ENCODE measurements at places on chromosomes 3 and 15.

- no peak for DNase-seq
Measured at GRCh38 chr15:51526955-51527354, 95.6 kb downstream of the DMXL2 start.

DNA sequence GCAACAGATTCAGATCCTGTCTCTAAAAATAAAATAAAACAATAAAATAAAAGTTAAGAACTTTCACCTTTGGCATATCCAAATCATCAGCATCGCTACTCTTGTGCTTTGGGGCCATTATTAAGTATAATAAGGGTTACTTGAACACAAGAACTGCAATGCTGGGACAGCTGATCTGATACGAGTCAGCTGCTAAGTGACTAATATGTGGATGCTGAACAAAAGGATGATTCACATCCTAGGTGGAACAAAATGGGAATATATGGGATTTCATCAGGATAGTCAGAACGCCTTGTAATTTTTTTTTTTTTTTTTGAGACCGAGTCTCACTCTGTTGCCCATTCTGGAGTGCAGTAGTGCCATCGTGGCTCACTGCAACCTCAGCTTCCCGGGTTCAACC, 29.7 kb downstream of the BUB1B start:
- DNase-seq: no peak

DNA sequence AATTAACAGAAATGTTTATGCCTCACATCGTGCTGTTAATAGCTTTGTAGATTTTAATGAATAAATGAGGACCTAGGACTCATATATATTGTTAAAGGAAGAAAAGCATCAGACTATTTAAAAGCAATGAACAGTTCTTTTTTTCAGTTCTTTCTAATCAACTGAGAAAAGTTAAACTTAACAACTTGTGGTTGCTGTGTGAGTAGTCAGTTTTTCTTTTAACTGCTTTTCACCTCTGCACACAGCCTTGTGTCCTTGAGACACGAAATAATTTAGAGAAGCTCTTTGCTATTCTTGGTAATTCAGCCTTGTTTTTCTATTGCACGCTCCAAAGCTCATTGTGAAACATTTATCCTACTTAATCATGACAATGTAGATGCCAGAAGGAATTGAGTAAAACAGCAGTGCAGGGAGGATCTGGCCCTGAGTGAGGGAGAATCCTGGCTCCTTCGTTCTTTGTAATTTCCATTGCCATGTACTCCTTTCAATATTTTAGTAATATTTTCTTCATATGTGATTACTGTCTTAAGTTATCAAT, 499.0 kb downstream of the PYDC2 start:
- DNase-seq: no peak

GRCh38 chr15:64288999-64289398, 67.0 kb downstream of the CSNK1G1 start:
- peak; percentile 72 for DNase-seq

GRCh38 chr15:86493884-86494283, 414.2 kb downstream of the AGBL1 start:
- DNase-seq: no peak

- DNase-seq: no peak
Measured at GRCh38 chr3:179116816-179117215, 31.3 kb upstream of the PIK3CA start.

GRCh38 chr15:84023636-84024035, 211.9 kb upstream of the GOLGA6L4 start:
- peak; percentile 74 for DNase-seq

DNA sequence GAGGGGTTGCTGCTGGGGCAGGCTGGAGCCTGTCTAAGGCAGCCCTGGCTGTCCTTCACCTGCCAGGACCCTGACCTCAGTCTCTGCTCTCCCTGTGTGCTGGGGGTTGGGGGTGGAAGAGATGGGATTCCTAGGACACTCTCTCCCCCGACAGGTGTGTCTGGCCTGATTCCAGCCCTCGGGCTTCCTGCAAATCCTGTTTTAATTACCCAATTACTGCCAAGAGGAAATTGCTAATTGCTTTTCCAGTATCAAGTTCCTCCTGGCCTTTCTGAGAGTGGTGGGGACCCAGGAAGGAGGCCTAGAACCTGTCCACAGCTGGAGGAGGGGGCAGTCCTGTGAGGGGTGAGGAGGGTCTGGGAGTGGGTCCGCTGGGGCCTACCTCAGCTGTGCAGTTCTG, 15.8 kb downstream of the PLXNA1 start:
- DNase-seq: no peak

- DNase-seq: no peak
Measured at GRCh38 chr3:179038216-179038898, 33.3 kb downstream of the ZMAT3 start.

- no peak for DNase-seq
Measured at GRCh38 chr3:137770066-137770834, 6.1 kb downstream of the SOX14 start.

- peak; percentile 69 for DNase-seq
Measured at GRCh38 chr15:89492111-89492641, 4.2 kb downstream of the RHCG start.

- DNase-seq: no peak
Measured at GRCh38 chr15:42182328-42182886, 25.7 kb downstream of the VPS39 start.

- DNase-seq: no peak
Measured at GRCh38 chr15:26392956-26393355, 379.9 kb downstream of the GABRB3 start.

All from HAP-1 (cell line).